ENCODE measurements at places on chromosomes 6 and 20.

DNA sequence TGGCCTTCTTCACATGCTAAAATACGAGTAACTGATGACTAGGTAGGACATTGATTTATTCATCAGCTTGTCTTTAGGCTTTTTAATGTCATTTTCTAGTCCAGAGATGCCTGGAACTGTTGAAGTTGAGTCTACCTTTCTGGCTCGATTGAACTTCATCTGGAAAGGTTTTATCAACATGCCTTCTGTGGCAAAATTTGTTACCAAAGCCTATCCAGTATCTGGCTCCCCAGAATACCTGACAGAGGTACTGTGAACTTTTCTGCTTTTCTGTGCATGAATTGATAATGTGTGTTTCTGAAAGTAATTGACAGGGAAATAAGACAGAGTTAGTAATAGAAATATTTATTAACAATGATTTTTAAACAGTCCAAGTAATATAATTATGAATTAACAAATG, 71.0 kb downstream of the PHF3 start:
- DNase-seq: no peak

- no peak for DNase-seq
Observed at GRCh38 chr6:115842338-115842737, 218.4 kb downstream of the FRK start.

- no peak for DNase-seq
Observed at GRCh38 chr6:35065870-35066269, 75.3 kb downstream of the TCP11 start.

DNA sequence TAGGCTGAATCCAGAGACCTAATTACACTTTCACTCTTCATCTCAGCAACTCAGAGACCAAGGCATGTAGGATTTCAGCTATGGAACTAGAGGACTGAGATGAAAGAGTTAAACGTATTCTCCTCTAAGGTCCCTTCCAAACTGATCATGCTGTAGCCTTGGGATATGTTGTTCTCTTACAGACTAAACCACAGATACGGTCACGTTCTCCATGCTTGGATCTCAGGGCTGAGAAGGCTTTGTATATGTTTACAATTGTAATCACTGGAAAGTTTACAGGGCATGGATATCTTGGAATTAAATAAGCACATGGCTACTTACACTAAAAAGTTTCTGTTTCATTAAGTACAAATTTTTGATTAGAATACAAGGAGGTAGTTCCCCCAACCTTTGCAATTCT, 50.1 kb downstream of the PKIB start:
- DNase-seq: no peak

DNA sequence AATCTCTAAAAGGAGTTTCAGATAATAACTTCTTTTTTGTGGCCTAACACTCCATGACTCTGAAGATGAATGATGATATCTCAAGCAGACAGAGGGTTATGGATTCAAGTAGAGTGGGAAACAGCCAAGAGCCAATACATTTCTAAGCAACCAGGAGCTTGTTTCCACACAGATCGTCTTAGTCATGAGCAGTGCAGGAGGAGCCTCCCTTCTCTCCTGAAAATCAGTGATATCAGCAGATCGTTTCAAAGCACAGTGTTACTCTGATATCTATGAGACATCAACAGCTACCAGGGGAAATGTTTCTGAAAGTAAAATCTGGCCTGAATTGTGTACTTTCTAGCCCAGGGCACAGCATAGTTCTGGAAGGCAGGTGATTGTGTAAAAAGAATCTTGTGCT, 11.5 kb downstream of the ADGRG6 start:
- DNase-seq: no peak

DNA sequence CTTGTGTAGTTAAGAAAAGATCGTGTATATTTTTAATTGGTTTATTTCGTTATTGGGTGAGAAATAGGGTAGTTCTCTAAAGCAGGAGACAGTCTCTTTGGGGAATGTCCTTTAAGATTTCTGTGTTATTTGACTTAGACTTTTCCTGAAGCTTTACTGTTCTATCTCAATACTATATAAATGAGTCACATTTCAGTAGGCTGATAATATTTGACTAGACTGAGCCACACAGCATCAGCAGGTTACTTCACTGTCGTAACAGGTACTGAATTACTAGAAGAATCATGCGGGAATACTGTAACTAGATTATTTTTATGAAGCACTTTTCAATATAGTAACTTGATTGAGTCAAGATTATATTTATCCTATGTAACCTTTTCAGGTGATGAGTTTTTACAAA, 1.4 kb downstream of the SMAP1 start:
- DNase-seq: no peak

- peak; percentile 85 for DNase-seq
Observed at GRCh38 chr6:42452171-42453030, 675 bp upstream of the TRERF1 start.

- DNase-seq: no peak
Observed at GRCh38 chr6:33977606-33978411, 168.1 kb downstream of the GRM4 start.

DNA sequence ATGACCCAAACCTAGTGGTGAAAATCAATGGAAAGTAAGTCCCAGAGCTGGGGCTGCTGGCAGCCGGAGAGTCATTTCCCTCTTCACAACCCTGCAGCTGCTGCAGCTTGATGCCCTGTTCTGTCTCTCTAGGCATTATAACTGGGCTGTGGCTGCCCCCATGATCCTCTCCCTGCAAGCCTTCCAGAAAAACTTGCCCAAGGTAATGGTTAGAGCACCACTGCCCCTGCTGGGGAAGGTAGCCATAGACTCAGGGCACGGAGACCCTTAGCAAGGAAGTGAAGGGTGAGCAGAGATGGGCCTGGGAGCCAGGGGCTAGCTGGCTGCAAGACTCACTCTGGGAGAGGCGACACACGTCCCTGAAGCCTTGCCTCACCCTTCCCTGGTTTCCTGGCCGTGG, 12.0 kb downstream of the LPIN3 start:
- DNase-seq: no peak

GRCh38 chr6:168158213-168158979, 79.4 kb upstream of the FRMD1 start:
- DNase-seq: no peak

DNA sequence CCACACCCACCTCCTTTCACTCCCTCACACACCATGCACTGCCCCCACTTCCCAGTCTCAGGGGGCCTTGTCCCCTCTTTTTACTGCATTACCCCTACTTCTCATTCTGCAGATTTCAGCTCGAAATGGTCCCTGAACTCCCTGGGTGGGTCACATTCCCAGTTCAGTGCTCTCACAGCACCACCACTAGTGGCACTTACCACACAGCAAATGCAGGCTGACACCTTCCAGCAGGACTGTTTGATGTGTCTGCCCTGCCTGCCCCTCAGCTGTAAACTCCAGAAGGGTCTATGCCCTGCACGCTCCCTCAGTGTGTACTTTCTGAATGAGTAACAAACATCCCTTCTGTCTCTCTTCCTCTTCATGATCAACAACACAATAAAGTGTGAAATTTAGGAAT, 4.0 kb downstream of the DYNLT1 start:
- no peak for DNase-seq

DNA sequence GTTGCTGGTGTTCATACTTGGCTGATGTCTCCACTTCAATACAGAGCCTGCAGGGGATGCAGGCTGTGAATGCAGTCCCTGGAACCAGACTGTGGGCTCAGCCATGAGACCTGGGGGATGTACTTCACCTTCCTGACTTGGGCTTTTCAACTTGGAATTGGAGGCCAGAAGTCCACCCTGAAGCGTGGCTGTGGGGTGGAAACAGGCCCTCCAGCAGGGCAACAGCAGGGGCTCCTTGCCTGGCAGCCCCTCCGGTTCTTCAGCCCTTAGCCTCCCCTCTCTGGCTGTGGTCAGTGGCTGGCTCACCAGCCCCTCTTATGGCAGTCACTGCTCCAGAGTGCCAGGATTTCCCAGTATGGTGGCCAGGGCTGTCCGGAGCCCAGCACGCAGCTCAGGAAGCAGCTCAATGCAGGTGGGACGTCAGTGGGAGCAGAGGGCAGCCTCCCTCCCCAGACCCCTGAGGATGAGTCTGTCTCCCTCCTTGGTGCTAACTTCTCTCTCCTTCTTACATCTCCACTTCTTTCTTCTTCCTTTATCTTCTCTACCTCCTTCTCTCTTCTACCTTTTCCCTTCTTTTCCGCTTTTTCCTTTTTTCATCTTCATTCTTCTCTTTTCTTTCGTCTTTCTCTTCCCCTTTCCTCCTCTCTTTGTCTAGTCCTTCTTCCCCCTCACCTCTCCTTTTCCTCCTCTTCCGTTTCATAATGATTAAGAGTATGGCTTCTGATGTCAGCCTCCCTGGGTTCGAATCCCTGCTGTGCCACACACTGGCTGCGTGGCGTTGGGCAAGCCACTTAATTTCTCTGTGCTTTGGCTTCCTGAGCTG, 45.3 kb downstream of the SLC52A3 start:
- DNase-seq: no peak

DNA sequence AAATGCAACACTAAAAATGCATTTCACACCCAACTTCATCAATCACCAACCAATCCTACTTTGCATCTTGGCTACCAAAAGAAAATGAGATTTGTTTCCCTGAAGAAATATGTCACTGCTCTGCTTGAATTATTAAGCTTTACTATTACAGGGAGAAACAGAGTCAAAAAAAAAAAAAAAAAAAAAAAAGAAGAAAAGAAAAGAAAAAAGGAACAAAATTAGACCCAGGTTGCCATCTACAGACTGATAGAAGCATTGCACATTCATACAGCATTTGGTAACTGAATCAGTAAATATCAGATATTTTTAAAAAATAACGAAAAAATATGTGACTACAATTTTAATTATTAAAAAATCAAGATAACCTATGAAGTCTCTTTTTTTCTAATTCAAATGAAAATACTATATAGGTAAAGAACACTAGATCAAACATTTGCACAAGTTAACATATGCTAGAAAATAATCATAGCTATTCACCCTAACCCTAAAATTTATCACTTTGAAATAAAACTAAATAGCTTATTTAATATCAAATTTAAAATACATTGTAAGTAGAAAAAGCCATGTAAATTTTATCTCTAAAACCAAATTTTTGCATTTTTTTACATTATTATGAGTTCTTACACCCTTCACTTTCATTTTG, 83.3 kb downstream of the DCDC2 start:
- peak; percentile 29 for DNase-seq

DNA sequence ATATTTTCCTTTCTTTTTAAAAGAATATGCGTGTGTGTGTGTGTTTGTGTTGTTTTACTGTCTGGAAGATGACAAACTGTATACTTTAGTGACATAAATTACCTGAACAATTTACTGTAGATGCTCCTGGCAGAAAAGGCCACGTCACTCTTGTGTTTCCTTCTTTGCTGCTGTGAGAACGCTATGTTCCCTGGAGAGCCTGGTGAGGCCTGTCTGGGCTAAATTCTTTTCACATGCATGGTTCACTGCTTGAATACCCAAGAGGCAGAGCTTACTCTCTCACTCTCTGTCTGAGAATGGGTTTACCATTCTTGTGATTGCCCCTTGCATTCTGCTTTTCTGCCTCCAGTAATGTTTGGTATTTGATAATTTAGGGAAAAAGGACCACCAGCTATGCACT, 64.3 kb downstream of the EDN1 start:
- DNase-seq: peak; percentile 95

DNA sequence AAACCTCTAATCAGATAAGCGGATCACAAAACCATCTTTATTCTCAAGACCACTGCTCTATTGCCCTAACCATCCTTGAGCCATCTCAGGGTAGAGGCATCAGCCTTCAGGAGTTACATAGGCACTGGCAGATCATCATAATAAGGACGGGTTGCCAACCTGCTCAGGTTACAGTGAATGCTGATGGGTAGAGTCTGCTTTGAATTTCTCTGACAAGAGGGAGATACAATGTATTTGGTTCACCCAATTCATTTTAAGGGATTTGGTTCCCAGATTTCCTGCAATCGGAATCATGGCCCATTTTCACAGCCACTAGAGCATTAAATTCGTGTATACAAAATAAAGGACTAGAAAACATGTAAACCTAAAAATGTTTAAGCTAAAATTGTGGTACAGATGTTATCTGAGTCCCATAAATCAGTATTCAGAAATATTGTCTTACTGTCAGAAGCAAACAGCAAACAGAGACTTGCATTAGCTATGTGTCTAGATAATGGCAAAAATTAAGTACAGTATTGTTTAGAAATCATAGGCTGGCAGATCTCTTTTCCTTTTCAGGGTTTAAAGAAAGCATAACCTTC, 41.9 kb upstream of the TMEM170B start:
- no peak for DNase-seq
